ENCODE measurements at places on chromosomes 6 and 20. TPM values are rescaled to one million over a fixed set of nuclear protein-coding genes. Genes with fewer than 3 reads are reported as not detected.

Gene FOXS1
- total RNA-seq = 0.43 TPM

Gene PRRT1
- total RNA-seq = not detected

Gene GPR6
- not detected for total RNA-seq

Gene C6orf163
- total RNA-seq = 0.43 TPM

Gene LHFPL5
- total RNA-seq = not detected

Gene IL17F
- total RNA-seq = not detected

Gene RAB5IF
- total RNA-seq = 58.3 TPM

Gene NOTCH4
- total RNA-seq = 10.6 TPM

Gene RAE1
- 19.5 TPM for total RNA-seq

Gene KHDC1L
- not detected for total RNA-seq

Gene MAPK13
- total RNA-seq = 5.5 TPM

Gene PGC
- not detected for total RNA-seq

Gene COL12A1
- 1.7 TPM for total RNA-seq

Gene CDS2
- total RNA-seq = 108 TPM

Gene CST2
- total RNA-seq = not detected

Gene ARMH2
- not detected for total RNA-seq

Gene HTR1E
- not detected for total RNA-seq

Gene HMGN4
- total RNA-seq = 62.9 TPM

Gene HLA-G
- not detected for total RNA-seq

Gene NMBR
- not detected for total RNA-seq

Gene RSPO3
- total RNA-seq = not detected

Gene KIF13A
- total RNA-seq = 26.2 TPM

Gene FILIP1
- 0.98 TPM for total RNA-seq

Gene SLC17A2
- not detected for total RNA-seq

Gene OR2B2
- not detected for total RNA-seq

Gene BTN1A1
- total RNA-seq = not detected

Gene COL21A1
- total RNA-seq = 5.2 TPM

Gene LIN28B
- not detected for total RNA-seq

Gene SDC4
- total RNA-seq = 54.9 TPM

Gene PLA2G7
- not detected for total RNA-seq

Gene POPDC3
- 0.33 TPM for total RNA-seq

Gene AMD1
- 54.7 TPM for total RNA-seq

Gene NINL
- total RNA-seq = 29.6 TPM

Gene PSORS1C2
- total RNA-seq = not detected

Gene PAK5
- total RNA-seq = not detected

Gene CALHM5
- 1.3 TPM for total RNA-seq

Gene BTBD3
- 151 TPM for total RNA-seq

Gene NHLRC1
- total RNA-seq = 0.43 TPM

Gene SLC22A3
- not detected for total RNA-seq

Gene BMP2
- 27.0 TPM for total RNA-seq

Gene SLC22A1
- 0.09 TPM for total RNA-seq

All from dermis lymphatic vessel endothelial cell (primary cell).